Heart left ventricle (tissue), 16 donors: ENCODE measurements at places on chromosomes 2 and 18. TPM values are rescaled to one million over a fixed set of nuclear protein-coding genes. Genes with fewer than 3 reads are reported as not detected.
A peak's percentile ranks its signal among the peaks of the same experiment; 100 is the strongest.

Gene CKAP2L
- not detected for total RNA-seq

Gene LAMA1
- total RNA-seq, result 1.0 TPM

Gene NOSTRIN
- total RNA-seq, result 10.1 TPM

Gene DSG1
- 5.6 TPM for total RNA-seq

Gene SGO2
- 2.5 TPM for total RNA-seq

- DNase-seq, result peak; percentile 46
These were observed at the start of gene TUBA4B for GRCh38 chr2:219252900-219253752. Gene TUBA4B (plus strand): TSS chr2:219253243. CDS start chr2:219253408, 165 bp downstream.

DNA sequence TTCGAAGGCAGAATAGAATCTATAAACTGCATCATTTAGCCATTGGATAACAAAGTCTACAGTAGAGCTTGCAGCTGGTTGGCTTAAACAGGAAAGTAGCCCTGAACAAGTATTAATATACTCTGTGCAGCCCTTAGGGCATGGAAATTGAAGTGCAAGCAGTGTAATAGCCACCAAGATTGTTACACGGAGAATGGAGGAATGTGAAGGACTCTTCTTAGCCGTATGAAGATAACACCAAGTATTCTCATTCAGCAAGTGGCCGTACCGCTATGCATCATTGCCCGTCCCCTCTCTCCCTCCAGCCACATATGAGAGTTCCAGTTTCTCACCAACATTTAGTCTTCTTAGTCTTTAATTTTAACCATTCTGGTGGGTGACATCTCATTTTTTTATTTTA, 40.5 kb downstream of the ANKRD12 start:
- DNase-seq, result no peak

GRCh38 chr2:238462782-238463396, 36.2 kb downstream of the ASB1 start:
- no peak for DNase-seq

- no peak for DNase-seq
These were observed 43.0 kb downstream of the RAD51AP2 start for GRCh38 chr2:17475286-17475685.

DNA sequence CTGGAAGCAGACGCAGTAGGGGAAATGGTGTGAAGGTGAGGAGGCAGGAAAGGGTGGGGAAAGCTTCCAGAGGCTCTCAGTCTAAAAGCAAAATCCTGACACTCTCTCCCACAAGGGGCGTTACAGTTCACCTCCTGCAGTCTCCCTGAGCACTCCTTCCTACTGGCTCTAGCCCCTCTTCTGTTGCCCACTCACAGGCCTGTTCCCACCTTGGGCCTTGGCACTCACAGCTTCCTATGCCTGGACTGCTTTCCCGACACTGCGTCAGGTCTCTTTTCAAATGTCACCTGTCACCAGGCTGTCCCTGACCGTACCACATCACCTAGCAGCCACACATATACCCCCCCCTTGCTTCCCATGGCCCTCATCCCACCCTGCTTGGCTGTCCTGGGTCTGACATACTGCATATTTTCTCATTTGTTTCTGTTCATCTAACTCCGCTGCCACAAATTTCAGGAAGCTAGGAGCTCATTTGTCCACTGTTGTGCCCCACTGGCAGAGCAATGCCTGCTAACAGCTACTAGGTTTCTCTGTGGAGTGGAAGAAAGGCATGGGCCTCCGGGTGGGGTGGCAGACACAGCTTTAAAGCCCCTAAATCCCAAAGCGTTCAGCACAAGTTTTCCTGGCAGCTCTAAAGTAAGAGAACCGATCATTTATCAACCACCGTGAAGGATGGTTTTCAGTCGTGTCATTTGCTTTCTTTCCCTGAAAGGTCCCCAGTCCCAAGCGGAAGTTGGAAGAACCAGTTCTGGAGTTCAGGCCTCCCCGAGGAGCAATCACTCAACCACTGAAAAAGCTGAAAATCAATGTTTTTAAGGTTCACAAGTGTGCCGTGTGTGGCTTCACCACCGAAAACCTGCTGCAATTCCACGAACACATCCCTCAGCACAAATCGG, 118.8 kb downstream of the ZNF532 start:
- DNase-seq, result no peak

GRCh38 chr2:72824224-72824842, 1.5 kb downstream of the EXOC6B start:
- DNase-seq, result no peak

DNA sequence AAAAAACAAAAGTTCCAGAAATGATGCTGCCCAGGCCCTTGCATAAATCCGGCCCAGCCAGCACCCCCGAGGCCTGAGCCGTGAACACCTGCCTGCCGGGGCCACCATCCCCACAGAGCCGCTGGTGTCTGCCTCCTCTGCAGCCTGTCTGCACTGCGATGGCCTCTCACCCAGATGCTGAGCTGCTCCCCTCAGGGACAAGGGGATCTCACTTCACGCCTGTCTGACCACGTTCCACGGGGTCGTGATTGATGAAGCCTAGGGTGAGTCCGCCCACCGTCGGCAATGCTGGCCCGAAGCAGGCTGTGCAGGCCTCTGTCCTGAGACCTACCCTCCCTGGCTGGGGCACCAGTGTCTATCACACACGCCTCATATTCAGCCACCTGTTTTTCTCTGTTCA, 444.2 kb downstream of the EIPR1 start:
- DNase-seq, result no peak

DNA sequence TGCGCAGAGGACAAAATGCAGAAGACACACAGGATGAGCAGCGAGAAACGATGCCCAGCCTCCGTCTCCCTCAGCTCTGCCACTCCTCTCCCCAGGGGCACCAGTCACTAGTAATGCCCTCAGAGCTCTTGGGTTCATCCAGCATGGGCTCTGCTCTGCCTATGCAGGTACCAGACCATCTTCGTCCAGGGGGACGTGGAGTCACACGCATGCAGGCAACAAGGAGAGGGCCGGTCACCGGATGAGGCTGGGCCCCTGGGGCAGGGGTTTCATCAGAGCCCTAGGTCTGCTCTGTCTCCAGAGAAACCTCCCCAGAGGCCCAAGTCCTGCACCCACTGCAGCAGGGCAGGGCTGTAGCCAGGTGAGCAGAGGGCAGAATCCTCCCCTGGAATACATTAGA, 23.9 kb downstream of the RAB31 start:
- no peak for DNase-seq

- DNase-seq, result no peak
These were observed 28.0 kb upstream of the NPAS2 start for GRCh38 chr2:100791936-100792308.
